ENCODE measurements at places on chromosomes 6 and 20. TPM values are rescaled to one million over a fixed set of nuclear protein-coding genes. Genes with fewer than 3 reads are reported as not detected.

Gene CCHCR1
- 13.8 TPM for total RNA-seq

Gene CTAGE9
- not detected for total RNA-seq

Gene SAMD5
- 2.5 TPM for total RNA-seq

Gene EDN3
- not detected for total RNA-seq

Gene PDYN
- not detected for total RNA-seq

Gene FANCE
- 8.1 TPM for total RNA-seq

Gene SLC35F1
- total RNA-seq = 15.3 TPM

Gene PBOV1
- not detected for total RNA-seq

Gene SLC4A11
- total RNA-seq = 0.78 TPM

Gene CPNE5
- total RNA-seq = 2.0 TPM

Gene RAB32
- total RNA-seq = 23.2 TPM

Gene MUCL3
- total RNA-seq = not detected

Gene HRH3
- not detected for total RNA-seq

Gene SLC17A2
- not detected for total RNA-seq

Gene BNIP5
- not detected for total RNA-seq

- DNase-seq = no peak
- no peak overlapping the region for H3K27ac ChIP-seq
- H3K36me3 ChIP-seq = no peaks in the 10 kb centered on the region
- no peaks in the 10 kb centered on the region for H3K4me1 ChIP-seq
- H3K27me3 ChIP-seq = no peaks in the 10 kb centered on the region
Measured at GRCh38 chr6:54404791-54405190, 96.5 kb downstream of the TINAG start.

- H3K27ac ChIP-seq = peak overlapping the region; percentile 68
- no peak for DNase-seq
- peaks cover 44% of the 10 kb centered on the region for H3K36me3 ChIP-seq
- peaks cover 42% of the 10 kb centered on the region for H3K4me1 ChIP-seq
- no peaks in the 10 kb centered on the region for H3K27me3 ChIP-seq
Measured at GRCh38 chr20:41175727-41176330, 38.5 kb downstream of the PLCG1 start.

GRCh38 chr20:12203981-12204380, 286.3 kb downstream of the BTBD3 start:
- no peak overlapping the region for H3K27ac ChIP-seq
- H3K36me3 ChIP-seq = no peaks in the 10 kb centered on the region
- H3K4me1 ChIP-seq = no peaks in the 10 kb centered on the region
- H3K4me3 ChIP-seq = no peak overlapping the region
- no peaks in the 10 kb centered on the region for H3K27me3 ChIP-seq
- no peak for DNase-seq

GRCh38 chr6:90256698-90257485, 39.8 kb downstream of the BACH2 start:
- no peaks in the 10 kb centered on the region for H3K27me3 ChIP-seq
- no peak overlapping the region for H3K27ac ChIP-seq
- H3K4me1 ChIP-seq = no peaks in the 10 kb centered on the region
- no peak overlapping the region for H3K4me3 ChIP-seq
- H3K36me3 ChIP-seq = peaks cover 4% of the 10 kb centered on the region

DNA sequence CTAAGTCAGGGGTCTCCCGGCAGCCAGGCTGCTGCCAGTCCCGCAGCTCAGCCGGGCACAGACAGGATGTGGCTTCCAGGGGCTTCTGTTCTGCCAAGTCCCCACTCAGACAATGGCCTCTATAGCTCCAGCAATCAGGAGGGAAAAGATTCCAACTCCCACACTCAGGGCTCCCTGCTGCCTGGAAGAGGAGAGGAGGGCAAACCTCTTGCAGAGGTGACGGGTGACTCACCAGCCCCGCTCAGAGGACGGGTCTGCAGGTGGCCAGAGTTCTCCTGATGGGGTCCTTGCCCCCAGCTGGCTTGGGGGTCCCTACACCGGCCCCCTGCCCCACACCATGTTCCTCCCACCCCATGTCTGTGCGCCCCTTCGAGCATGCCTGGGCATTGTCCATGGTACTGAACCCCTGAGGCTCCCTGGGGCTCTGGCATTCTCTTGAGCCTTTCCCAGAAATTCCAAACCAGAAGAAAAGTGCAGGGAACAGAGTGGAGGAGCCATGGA, 32.6 kb downstream of the NTSR1 start:
- no peak overlapping the region for H3K4me3 ChIP-seq
- no peak for DNase-seq
- H3K4me1 ChIP-seq = no peaks in the 10 kb centered on the region
- H3K27me3 ChIP-seq = peaks cover 59% of the 10 kb centered on the region

DNA sequence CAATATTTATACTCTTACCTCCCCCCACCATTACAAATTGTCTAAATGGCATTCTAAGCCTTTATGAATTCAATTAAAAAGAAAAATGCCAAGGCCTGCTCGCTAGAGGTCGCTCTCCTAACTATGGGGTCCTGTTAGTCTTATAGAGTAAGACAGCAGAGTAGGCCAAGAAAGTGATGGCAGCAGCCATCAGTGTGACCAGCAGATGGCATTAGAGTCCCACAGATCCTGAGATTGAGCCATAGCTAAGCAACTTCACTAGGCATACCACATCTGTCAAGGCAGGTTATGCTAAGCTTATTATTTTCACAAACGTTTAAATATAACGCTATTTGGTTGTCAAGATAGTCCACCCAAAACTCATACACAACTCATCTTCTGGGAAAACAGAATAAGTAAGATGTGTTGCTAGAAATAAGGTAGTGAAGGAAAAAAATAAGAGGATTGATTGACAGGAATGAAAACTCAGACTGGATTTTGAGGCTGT, 57.6 kb upstream of the SCAF8 start:
- no peaks in the 10 kb centered on the region for H3K27me3 ChIP-seq
- H3K4me1 ChIP-seq = no peaks in the 10 kb centered on the region
- no peak overlapping the region for H3K27ac ChIP-seq
- no peaks in the 10 kb centered on the region for H3K36me3 ChIP-seq
- no peak overlapping the region for H3K4me3 ChIP-seq

DNA sequence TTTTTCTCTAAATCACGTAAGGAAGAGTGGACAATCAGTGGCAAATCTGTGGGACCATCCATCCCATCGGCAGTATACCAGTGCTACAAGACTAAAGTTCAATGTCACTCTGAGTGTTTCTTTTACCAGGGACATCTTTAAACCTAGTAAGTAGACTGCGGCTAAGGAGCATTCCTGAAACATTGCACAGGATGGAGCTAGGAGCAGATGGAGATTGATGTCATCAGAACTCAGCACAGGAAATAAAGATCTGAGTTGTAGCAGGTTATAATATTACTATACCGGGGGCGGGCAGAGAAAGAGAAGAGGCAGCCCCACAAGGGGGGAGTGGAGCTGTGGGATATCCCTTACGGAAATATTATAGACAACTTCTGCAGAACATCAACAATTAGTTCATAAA, 162.1 kb downstream of the MTFR2 start:
- H3K27me3 ChIP-seq = no peaks in the 10 kb centered on the region
- H3K4me1 ChIP-seq = no peaks in the 10 kb centered on the region
- no peaks in the 10 kb centered on the region for H3K36me3 ChIP-seq
- no peak for DNase-seq
- no peak overlapping the region for H3K27ac ChIP-seq
- no peak overlapping the region for H3K4me3 ChIP-seq

DNA sequence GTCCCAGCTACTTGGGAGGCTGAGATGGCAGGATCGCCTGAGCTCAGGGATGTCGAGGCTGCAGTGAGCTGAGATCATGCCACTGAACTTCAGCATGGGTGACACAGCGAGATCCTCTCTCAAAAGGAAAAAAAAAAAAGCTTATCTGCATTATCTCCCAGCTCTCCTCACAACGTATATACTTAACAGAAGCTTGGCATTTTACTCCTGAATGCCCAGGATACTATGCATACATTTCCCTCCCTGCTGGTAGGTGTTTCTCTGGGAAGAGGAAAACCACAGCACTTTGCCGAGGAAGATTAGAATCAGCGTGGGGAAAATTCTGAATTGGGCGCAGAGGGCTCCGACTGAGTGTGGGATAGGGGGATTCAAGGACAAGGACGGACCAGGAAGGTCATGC, 800.6 kb downstream of the DHX35 start:
- H3K27ac ChIP-seq = no peak overlapping the region
- H3K4me1 ChIP-seq = no peaks in the 10 kb centered on the region
- H3K36me3 ChIP-seq = no peaks in the 10 kb centered on the region
- no peak for DNase-seq
- H3K27me3 ChIP-seq = no peaks in the 10 kb centered on the region

- H3K36me3 ChIP-seq = no peaks in the 10 kb centered on the region
- H3K4me3 ChIP-seq = no peak overlapping the region
- H3K27ac ChIP-seq = no peak overlapping the region
- H3K4me1 ChIP-seq = no peaks in the 10 kb centered on the region
- H3K27me3 ChIP-seq = no peaks in the 10 kb centered on the region
- DNase-seq = no peak
Measured at GRCh38 chr6:73200247-73200646, 25.0 kb downstream of the KHDC1L start.

GRCh38 chr6:159110013-159110412, 59.2 kb upstream of the FNDC1 start:
- H3K4me1 ChIP-seq = peaks cover 30% of the 10 kb centered on the region
- H3K27me3 ChIP-seq = no peaks in the 10 kb centered on the region
- H3K36me3 ChIP-seq = no peaks in the 10 kb centered on the region
- no peak overlapping the region for H3K27ac ChIP-seq
- no peak for DNase-seq

- H3K27me3 ChIP-seq = peaks cover 7% of the 10 kb centered on the region
- peaks cover 10% of the 10 kb centered on the region for H3K4me1 ChIP-seq
- DNase-seq = no peak
- no peak overlapping the region for H3K27ac ChIP-seq
- H3K36me3 ChIP-seq = no peaks in the 10 kb centered on the region
- no peak overlapping the region for H3K4me3 ChIP-seq
Measured at GRCh38 chr20:60038400-60039008, 80.3 kb downstream of the CDH26 start.

GRCh38 chr20:6654513-6655252, 112.8 kb upstream of the BMP2 start:
- no peak for DNase-seq
- no peaks in the 10 kb centered on the region for H3K36me3 ChIP-seq
- no peaks in the 10 kb centered on the region for H3K27me3 ChIP-seq
- no peak overlapping the region for H3K27ac ChIP-seq

GRCh38 chr6:41608443-41609151, 29.7 kb upstream of the MDFI start:
- no peak for DNase-seq
- H3K27ac ChIP-seq = no peak overlapping the region
- no peak overlapping the region for H3K4me3 ChIP-seq
- no peaks in the 10 kb centered on the region for H3K36me3 ChIP-seq
- no peaks in the 10 kb centered on the region for H3K27me3 ChIP-seq
- H3K4me1 ChIP-seq = peaks cover 2% of the 10 kb centered on the region

DNA sequence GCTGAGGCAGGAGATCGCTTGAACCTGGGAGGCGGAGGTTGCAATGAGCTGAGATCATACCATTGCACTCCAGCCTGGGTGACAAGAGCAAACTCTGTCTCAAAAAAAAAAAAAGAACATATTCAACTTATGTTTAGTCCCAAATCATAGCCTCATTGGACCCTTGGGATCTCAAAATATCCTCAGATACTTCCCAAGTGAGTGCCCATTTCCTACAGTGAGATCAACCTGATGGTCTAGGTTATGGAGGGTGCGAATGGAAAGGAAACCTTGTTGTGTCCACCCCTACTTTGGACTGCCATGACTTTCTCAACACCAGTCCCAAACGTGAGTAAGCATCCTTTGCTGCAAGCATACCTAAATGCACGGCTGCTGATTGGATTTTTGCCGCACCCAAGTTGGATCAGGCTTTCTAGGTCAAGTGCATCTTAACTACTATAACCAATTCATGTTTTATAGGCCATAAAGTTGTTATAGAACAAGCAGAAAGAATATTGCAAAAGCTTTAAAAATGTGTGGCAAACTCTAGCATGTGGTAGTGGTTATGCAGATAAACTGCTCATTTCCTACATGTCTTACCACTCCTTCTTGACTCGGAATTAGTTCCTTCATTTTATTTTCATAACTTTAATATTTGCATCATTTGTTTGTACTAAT, 131.2 kb downstream of the PLEKHG1 start:
- no peaks in the 10 kb centered on the region for H3K27me3 ChIP-seq
- no peak for DNase-seq
- H3K4me3 ChIP-seq = no peak overlapping the region
- H3K36me3 ChIP-seq = no peaks in the 10 kb centered on the region
- no peaks in the 10 kb centered on the region for H3K4me1 ChIP-seq

DNA sequence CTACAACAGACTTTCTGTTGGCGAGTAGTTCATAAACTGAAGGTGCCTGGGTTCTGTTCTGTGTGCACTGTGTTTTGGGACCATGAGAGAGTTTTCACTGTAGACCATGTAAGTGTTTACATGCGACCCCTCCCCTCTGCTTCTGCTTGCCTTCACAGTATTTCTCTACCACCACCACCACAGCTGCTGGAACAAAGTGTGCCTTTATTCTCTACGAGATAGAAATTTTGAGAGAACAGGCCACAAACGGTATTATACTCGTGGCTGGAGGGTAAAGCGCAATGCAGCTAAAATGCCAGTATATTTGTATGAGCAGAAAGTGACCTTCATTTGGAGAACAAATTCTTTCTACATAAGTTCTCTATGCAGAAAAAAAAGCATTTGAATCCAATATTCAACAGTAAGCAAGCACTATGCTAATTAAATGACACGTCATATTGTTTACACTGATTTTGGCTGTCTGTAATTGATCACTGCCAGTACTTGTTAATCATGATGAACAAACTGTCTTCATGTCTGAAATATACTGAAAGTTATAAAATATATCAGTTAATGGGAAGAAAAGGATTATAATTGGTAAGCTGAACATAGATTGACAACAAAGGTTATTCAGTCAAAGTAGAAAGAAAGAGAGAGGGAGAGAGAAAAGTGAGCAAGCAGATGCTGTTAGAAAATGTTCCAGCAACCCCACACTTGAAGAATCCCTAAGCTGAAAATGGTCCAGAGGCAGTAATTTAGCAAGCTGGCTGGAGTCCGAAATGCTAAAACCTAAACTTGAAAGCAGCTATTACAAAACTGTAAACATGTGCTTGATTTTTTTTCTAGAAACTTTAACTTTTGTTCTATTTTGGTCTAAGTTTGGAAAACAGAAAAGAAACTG, 8.8 kb downstream of the CLDN20 start:
- H3K4me3 ChIP-seq = no peak overlapping the region
- H3K36me3 ChIP-seq = no peaks in the 10 kb centered on the region
- H3K27ac ChIP-seq = peak overlapping the region; percentile 84
- H3K4me1 ChIP-seq = peaks cover 16% of the 10 kb centered on the region
- DNase-seq = no peak

DNA sequence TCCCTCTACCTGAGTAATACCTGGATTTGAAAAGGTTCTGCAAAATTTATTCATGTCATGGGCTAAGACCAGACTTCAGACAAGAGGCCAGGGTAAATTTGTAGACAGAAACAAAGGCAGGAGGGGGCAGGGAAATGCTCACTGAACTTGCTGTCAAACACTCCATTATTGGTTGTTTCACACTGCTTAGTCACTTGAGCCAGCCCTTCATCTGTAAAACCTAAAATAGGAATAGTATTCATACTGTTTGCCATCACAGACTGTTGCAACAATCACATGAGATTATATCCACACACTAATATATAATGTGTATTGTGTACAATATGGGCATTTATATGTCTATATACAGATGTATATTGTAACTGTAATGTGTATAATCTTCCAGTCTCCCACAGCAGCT, 6.5 kb upstream of the TINAG start:
- DNase-seq = no peak
- H3K4me1 ChIP-seq = no peaks in the 10 kb centered on the region
- H3K27me3 ChIP-seq = no peaks in the 10 kb centered on the region
- H3K4me3 ChIP-seq = no peak overlapping the region
- no peak overlapping the region for H3K27ac ChIP-seq

Data from tibial nerve (tissue), 4 donors.